A549 treated with Hydrocortisone at 1 μM for 4 hours (cell line): ENCODE measurements at places on chromosomes 6 and 20. TPM values are rescaled to one million over a fixed set of nuclear protein-coding genes. Genes with fewer than 3 reads are reported as not detected.

TMEM244 gene
- not detected in 5 replicates for total RNA-seq

SIRPD gene
- total RNA-seq = not detected in 5 replicates

ATAT1 gene
- total RNA-seq = 4.8 to 6.8 TPM (median 5.9 TPM) in 5 replicates

BMP2 gene
- total RNA-seq = 0.30 to 0.43 TPM (median 0.32 TPM) in 5 replicates

AVP gene
- not detected in 5 replicates for total RNA-seq

NT5E gene
- total RNA-seq = 21.1 to 33.8 TPM (median 28.5 TPM) in 5 replicates

MMP24 gene
- 29.2 to 32.4 TPM (median 29.6 TPM) in 5 replicates for total RNA-seq

RNF39 gene
- total RNA-seq = 0.05 to 0.06 TPM (median 0.05 TPM) in 3 of 5 replicates, not detected in the others

SIRPB2 gene
- total RNA-seq = not detected in 5 replicates

OVOL2 gene
- total RNA-seq = 0.20 to 0.33 TPM (median 0.28 TPM) in 5 replicates

OR2H1 gene
- not detected in 5 replicates for total RNA-seq
